Activated CD8-positive, alpha-beta memory T cell treated with anti-CD3 and anti-CD28 coated beads for 24 hours (primary cell): ENCODE measurements at places on chromosomes 16 and 17.
A peak's percentile ranks its signal among the peaks of the same experiment; 100 is the strongest.

DNA sequence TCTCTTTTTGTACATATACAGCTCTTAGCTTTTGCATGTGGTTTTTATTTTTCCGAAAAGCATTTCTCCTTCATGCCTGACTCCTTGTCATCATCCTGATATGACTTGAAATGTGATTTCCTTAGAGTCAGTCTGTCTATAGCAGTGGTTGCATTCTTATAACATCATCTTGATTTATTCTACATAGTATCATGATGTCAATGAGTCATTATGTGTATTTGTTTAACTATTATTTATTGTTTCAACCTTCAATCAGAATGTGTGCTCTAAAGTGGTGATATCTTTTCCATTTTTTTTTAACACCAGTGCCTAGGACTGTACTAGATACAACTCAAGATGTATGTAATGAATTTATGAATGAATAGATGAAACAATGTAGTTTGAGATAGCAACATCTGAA, 354.9 kb upstream of the CDH8 start:
- no peak for DNase-seq

GRCh38 chr16:71214746-71215381, 15.7 kb downstream of the HYDIN start:
- no peak for DNase-seq

- no peak for DNase-seq
These were observed 272.7 kb downstream of the PARN start for GRCh38 chr16:14357328-14357727.

DNA sequence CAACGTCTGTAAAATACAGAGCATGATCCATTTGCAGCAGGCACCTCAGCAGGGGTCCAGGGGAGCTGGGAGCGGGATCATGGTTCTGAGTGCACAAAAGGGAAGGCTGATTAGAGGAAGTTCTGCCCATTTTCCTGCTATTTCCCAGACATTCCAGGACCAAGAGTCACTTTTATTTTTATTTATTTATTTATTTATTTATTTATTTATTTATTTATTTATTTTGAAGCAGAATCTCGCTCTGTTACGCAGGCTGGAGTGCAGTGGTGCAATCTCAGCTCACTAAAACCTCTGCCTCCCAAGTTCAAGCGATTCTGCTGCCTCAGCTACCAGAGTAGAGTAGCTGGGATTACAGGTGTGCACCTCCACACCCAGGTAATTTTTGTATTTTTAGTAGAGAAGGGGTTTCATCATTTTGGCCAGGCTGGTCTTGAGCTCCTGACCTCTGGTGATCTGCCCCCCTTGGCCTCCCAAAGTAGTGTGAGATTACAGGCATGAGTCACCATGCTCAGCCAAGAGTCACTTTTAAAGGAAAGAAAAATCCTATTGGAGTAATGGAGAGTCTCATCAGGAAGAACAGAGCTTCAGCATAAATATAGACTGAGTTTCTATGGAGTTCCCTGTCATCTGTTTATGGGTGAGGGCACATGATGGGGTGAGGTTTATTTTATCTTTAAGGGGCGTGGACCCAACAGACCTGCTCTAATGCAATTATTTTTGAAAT, 355.2 kb downstream of the HAPSTR1 start:
- no peak for DNase-seq

DNA sequence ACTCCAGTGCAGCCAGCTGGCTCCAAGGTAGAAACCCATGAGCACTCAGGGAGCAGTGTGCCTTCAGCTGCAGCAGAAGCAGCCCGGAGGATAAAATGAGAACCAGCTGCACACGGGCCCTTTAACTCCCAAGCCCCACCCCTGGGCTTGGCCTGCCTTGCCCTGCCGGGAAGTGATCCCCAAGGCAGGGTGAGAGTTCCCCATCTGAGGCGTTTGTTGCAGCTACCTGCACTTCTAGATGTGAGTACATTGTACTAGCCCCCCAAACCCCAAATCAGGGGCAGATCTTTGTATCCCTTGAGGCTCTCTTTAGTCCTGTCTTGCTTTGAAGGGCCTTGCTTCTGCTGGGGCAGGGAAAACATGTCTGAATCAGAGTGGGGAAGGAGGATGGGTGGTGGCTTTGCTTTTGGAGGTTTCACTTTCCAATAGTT, at the start of gene MVP:
TSS of gene MVP (plus strand) at position 192 of the 431 bp plus-strand sequence. CDS start 10,088 bp downstream, outside the sequence.
- DNase-seq: peak; percentile 84

DNA sequence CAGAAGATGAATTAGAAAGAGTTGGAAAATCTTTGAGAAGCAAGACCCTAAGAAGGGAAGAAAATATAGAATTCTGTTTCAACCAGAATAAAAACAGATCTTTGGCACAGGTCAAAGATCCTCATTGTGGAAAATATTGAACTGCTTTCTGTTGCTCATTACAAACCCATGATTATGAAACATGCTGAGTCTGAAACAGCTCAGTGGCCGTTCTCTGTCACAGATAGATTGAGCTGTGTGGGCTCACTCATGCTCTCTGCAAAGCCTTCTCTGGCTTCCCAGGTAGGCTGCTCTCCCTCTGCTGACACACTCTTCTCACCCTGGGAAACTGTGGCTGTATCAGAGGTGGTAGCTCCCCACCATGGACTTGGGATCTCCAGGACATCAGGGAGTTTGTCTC, 3.4 kb upstream of the KRT38 start:
- DNase-seq: no peak

GRCh38 chr16:12543700-12544476, 259.8 kb downstream of the CPPED1 start:
- no peak for DNase-seq

DNA sequence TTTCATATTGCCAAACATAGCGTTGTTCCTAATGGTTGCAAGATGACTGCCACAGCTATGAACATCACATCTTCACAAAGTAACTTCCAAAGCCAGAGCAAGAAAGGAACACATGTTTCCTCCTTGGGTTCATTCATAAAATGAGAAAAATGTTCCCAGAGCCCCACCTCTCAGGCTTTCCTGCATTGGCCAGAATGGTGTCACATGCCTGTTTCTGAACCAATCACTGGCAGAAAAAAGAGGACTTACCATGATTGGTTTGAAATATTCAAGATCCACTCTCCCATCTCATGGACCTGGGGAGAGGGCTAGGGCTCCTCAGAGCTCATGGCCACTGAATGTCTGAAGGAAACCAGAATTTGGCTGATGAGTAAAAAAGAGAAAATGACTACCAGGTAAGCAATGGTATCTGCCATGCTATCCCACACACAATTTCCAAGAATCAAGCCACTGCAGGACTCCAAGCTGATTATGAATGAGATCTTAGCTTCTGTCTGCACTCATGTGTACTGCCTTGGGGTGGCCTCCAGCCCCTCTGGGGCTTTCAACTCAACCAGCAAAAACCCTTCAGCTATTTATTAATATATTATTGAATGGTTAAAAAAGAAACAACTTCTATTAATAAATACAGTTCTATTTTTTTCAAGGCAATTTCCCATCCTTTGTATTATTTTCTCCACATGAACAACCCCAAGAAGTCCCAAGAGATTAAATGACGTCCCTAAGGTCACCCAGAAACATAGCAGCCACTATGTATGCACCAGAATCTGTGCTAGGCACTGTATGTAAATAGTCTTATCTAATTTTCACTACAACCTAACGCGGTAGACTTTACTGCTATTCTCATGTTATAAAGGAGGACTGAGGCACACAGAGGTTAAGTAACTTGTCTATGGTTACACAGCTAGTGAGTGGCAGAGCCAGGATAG, 61.4 kb upstream of the TMC5 start:
- no peak for DNase-seq

GRCh38 chr16:88532434-88533241, 37.6 kb upstream of the ZC3H18 start:
- DNase-seq: no peak

GRCh38 chr16:67265834-67266233, 13.5 kb upstream of the PLEKHG4 start:
- DNase-seq: no peak

DNA sequence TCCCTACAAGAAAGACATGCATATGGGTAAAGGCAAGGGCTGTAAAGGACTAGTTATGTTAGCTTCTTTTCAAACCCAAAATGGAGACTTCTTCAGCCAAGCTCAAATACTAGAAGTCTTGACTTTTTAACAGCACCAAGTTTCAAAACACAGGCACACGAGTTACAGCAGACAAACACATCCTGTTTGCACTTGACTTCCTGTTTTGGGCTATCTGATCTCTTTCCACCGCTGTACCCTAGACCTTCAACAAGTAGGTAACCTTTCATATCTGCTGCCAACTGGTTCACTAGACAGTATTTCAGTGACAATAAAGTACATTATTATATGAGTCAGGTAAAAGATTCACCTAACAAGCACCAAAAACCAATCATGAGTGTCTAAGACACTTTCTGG, 12.3 kb downstream of the RFFL start:
- DNase-seq: no peak

- DNase-seq: no peak
These were observed 36.3 kb upstream of the PABPN1L start for GRCh38 chr16:88902744-88903143.
